ENCODE measurements at places on chromosomes 11 and 22. TPM values are rescaled to one million over a fixed set of nuclear protein-coding genes. Genes with fewer than 3 reads are reported as not detected.

Gene RAG2
- total RNA-seq = not detected

Gene ZP1
- 2.1 TPM for total RNA-seq

Gene MRGPRF
- 5.5 TPM for total RNA-seq

Gene C1QTNF4
- total RNA-seq = 4.4 TPM

Gene H19
- 15.0 TPM for total RNA-seq

Gene MUC2
- total RNA-seq = 817 TPM

Gene MPEG1
- total RNA-seq = 4.5 TPM

Gene LMO1
- total RNA-seq = not detected

Gene KCNK4
- not detected for total RNA-seq

Gene RFPL1
- total RNA-seq = not detected
